ELR (cell line): ENCODE measurements at places on chromosomes 12 and 14.

- no peak for DNase-seq
Measured at GRCh38 chr14:94539181-94539580, 22.1 kb upstream of the SERPINA4 start.

GRCh38 chr14:49033131-49033530, 553.0 kb downstream of the RPS29 start:
- DNase-seq, result no peak

DNA sequence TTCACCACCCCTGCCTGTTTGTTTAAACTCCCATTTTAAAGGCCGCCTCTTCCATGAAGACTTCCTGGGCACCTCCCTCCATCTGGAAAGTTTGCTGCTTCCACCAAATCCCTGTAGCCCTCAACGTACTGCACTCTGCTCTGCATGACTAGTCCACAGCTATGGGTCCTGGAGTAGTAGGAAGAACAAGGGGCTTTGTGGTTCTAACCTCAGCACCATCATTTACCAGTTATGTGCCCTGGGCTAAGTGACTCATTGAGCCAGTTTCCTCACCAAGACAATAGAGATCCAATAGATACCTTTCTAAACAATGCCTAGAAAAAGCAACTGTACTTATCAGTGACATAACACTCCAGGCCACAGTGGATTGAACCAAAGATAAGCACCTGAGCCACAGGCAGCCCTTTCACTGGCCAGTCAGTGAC, 8.5 kb upstream of the LTBP2 start:
- DNase-seq, result peak; percentile 100

- DNase-seq, result peak; percentile 20
Measured at GRCh38 chr12:132117558-132117875, 26.6 kb downstream of the DDX51 start.

GRCh38 chr12:75969768-75970167, 61.8 kb downstream of the PHLDA1 start:
- peak; percentile 24 for DNase-seq

GRCh38 chr14:64823305-64823861, 56.3 kb downstream of the SPTB start:
- DNase-seq, result peak; percentile 82

DNA sequence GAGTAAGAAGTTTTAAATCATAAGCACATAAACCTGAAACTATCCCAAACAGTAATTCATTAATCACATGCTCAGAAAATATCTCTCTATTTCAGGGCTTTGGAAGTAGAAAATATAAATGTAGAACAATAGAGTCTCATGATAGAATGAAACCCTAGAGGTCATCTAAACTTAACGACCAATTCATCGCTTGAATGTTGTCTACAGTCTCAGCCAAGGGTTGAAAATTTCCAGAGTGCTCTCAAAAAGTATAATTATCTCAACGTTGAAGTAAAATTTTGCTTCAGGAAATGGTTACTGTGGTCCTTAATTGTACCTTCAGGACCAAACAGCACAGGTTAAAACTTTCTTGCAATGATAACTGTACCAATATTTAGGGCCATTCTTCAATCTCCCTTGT, 1053.6 kb upstream of the SEL1L start:
- DNase-seq, result no peak

DNA sequence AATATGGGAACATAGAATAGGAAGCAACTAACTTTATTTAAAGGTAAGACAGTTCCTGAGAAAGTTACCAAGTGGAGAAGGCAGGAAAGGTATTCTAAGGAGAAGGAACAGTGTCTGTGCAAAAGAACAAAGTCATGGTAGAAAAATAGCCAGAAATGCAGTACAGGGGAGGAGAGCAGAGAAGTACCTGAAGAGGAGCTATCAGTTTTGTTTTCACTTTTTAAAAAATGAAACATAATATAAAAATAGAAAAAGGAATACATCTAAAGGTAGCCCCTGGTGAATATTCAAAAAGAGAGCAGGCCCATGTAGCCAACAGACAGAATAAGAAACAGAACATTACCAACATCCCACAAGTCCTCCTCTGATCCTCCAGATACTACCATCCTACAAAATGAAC, 408.7 kb downstream of the ADAMTS20 start:
- no peak for DNase-seq

DNA sequence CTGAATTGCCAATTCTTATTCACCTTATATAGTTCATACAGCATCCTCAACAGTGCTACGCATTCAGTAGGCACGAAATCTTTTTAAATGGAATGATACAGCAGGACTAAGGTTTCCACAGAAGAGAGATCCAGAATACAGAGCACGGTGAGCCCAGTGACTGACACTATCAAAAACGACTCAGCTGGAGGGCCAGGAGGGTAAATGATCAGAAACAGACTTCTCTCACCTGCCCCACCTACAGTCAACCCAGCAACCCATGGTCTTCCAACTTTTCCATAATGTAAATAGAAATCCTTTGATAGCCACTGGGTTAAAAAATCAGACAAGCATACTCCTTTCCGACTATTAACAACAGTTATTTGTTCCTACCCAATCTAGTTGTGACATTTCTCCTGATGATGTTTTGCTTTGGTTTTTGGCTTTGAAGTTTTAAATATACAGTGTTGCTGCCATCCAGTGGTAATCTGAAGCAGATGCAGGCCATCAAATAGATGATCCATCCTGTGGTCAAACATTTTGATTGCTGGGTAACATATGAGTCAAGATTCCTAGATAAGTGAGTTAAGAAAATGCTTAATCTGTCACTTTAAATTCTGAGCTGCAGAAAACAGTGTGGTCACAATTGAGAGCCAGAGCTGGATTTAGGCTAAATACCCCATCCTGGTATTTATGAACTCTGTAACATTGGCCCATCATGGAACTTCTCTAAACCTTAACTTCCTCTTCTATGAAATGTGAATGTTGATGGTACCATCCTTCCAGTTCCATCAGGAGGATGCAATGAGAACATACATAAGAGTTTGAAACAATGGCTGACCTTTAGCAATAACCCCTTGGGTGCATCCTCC, 42.0 kb downstream of the GPHB5 start:
- DNase-seq, result peak; percentile 69

- DNase-seq, result no peak
Measured at GRCh38 chr12:111458546-111459172, 52.9 kb downstream of the SH2B3 start.

- DNase-seq, result no peak
Measured at GRCh38 chr14:70893858-70894291, 13.4 kb upstream of the PCNX1 start.

DNA sequence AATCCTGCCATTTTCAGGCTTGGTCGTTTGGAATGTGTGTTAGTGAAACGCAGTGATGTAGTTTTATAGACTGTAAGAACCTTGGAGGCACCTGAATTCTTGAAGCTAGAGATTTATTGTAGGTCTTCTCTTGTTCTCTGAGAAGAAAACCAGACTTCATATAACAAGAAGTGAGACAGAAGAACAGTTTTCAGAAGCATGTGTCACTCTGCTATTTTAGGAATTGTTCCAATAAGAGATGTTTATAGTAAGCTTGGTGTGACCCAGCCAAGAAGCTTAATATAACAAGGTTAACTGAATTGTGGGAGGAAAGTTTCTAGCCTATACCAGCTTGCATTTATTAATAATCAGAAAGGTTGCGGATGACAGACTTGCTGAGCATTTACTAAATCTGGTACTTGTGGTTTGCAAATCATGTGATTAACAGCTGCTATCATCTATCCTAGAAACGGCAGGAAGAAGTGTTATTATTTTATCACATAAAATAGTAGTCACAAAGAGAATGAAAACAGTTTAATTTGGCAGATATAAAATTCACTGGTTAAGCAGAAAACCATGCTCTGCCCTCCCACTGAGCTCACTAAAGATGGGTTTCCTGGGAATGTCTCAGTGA, 49.2 kb upstream of the BCAT1 start:
- DNase-seq, result peak; percentile 45

DNA sequence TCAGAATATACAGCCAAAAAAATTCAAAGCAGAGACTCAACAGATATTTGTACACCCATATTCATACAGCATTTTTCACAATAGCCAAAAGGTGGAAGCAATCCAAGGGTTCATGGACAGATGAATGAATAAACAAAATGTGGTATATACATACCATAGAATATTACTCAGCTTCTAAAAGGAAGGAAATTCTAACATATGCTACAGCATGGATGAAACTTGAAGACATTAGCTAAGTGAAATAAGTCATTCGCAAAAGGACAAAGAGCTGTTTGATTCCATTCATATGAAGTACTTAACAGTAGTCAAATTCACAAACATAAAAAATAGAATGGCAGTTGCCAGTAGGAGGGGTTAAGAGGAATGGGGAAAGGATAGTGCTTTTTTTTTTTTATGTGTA, 91.8 kb upstream of the ARID2 start:
- DNase-seq, result peak; percentile 90

DNA sequence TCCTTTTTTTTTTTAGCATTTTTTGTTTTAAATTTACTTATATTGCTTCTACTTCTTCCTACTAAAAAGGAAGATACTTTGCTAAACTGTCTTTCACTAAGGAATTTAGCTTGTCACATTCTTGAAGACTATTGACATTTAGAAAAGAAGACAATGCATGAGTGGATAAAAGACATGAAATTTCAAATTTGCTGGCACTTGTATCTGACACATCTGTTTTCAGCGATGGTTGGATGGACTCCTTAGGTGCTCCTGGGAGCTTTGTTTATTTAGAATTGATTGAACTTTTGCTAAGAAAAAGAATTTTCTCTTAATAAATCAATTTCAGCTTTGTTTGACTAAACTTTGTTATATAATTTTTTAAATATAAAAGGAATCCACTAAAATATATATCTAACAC, 3.3 kb upstream of the KERA start:
- no peak for DNase-seq

GRCh38 chr14:21063479-21063878, 5.9 kb downstream of the RNASE8 start:
- DNase-seq, result peak; percentile 75

DNA sequence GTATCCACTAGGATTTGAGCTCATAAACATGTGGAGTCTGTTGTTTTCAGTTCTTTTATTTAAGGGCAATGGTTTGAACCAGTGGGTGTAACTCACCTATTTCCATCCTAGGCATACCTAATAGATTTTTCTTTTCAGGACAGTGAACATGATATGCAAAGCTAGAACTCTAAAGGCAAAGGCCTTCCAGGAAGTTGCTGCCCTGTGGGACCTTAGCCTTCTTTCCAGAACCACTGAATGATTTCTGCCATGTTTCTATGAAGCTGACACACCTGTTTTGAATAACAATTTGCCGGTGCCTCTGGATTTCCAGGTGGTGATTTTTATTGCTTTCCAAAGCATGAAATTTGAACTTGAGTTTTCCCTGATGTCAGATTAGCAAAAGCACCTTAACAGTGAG, 372.9 kb upstream of the FAR2 start:
- DNase-seq, result no peak

DNA sequence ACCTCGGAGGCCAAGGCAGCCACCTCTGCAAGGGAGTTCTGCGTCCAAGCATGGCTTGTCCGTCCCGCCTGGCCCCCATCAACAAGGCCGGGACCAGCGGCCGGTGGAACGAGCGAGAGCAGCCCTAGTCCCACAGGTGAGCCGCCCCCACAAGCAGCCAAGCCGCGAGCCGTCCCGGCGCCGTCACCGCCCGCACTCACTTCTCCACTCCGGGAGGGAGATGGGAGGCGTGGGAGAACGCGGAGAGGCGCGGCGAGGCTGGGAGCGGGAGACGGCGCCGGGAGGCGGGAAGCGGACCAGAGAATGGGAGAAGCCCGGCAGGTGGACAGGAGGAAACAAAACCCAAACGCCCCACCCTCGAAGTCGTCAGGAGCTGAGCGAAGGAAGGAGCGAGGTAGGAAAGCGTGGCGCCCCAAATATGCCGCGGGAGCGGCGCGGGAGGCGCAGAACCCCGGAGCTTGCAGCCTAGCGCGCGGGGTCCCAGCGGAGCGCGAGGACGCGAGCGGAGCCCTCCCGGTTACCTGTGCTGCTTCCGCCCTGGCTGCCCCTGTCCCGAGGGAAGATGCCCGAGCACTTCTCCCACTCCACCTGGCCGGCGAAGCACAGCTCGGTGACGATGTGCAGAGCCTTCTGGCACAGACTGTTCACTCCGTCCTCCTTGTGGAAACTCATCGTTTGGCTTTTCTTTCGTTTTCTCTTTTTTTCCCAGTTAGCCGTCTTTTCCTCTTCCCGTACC, 600 bp downstream of the SYT10 start:
- DNase-seq, result no peak

- no peak for DNase-seq
Measured at GRCh38 chr14:96830946-96831345, 33.8 kb downstream of the VRK1 start.

DNA sequence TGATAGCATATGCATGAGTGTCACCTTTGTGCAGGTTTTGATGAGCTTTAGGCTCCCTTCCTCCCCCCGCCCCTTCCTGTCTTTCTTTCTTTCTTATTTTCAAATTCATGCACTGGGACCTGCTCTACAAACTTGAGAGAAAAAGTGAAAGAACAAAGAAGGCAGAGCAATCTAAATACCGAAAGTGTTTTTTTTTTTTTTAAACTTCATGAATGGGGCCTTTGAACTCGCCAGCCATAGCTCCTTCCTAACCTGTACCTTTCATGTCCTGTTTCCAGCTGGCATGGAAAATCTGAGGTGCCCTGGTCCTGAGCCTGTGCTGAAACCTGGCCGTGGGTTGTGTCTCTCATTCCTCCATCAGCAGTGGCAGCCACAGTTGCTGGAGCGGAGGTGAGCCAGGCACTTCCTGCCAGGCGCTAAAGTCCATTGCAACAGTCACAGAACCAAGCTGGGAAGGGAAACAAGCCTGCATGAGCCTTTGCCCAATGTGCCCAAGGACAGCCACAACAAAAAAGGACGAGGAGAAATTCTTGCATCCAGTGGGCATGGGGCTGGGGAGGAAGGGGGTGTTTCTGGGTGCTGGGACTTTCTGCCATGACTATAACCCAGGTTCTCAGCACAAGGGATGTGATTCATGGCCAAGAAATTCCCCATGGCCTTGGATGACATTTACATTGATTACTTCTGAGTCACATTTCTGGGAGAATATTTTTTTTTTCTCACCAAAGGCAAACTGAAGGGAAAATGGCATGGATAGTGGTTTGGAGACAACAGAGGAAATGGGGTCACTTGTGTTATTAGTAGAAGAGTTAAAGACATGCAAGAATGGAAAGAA, 102.7 kb downstream of the TMEM30B start:
- DNase-seq, result peak; percentile 99

- DNase-seq, result no peak
Measured at GRCh38 chr14:42428996-42429395, 822.3 kb downstream of the LRFN5 start.

DNA sequence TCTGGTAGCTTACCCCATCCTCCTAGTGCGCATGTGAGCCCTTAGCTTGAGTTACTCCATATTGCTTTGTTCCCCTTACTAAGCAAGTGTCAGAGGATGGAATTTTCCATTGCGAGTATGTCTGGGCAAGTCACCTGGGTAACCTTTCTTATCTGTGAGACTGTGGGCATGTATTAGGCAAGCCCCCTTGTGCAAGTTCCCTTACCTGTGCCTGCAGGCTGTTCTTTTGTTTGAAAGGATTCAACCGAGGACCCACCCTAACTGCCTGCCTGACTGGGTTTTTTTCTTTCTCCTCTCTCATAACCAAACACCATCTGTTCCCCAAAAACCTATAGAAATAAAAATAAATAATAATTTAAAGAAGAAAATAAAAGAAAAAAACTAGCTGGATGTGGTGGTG, 22.3 kb upstream of the PPP2R5E start:
- DNase-seq, result no peak
